ENCODE measurements at places on chromosomes 6 and 20.

GRCh38 chr6:41940759-41941279 lies 789 bp downstream of the CCND3 start:
- DNase-seq: peak; percentile 56

DNA sequence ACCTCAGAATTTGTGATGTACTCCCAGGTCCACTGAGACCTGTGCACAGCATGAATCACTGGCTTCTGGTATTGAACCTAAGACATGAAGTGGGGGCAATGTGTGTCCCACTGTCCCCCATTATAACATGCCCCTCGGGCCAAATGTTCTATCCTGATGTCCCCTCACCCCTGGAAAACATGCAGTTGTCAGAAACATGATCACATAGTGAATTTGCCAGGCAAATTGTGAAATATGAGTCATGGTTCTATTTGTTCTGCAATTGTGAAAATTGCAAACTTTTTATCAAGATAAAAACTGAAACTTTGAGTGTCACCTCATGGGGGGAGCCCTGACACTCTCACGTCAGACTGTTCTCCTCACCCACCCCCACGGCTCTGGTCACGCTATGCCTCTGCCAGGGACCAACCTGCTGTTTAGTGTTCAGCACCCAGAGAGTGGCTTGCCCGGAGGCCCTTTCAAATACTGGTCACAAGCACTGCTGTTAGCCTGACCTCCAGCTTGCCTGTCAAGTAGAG lies 305.3 kb downstream of the CLIC5 start:
- peak; percentile 26 for DNase-seq

DNA sequence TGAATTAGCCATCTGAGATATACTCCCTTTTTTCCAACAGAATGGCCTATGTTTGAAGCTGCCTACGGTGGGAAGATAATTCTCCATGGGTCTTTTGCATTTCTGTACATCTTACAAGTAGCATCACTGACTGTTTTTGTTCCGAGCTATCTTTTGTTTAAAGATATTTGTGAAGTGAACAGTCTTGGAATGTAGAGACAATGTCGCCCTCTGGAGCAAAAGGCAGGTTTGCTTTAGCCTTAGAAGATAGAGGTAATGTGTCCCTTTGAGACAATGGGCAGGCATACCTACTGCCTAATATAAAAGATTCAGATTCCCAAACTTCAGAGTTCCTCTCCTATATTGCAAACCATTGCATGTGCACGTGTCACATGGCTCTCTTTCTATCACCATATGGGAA lies 347.8 kb upstream of the CNR1 start:
- no peak for DNase-seq

DNA sequence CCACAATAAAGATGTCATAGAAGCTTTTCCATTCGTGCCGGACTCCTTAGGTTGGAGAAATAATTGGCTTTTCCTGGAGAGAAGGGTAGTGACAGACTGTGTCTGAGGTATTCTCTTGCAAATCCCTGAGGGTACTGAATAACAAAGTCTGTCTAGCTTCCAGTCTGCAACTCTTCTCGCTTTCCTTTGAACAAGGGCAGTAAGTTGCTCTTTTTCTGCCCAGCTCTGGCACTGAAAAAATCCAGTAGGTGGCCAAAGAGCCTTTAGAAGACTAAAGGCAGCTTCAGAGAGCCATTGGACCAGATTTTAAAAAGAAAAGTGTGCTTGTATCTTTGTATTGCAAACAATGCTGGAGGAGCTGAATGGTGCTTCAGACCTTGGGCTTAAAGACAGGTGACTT lies 20.7 kb upstream of the RREB1 start:
- DNase-seq: no peak

GRCh38 chr6:150651808-150652470 lies 52.3 kb downstream of the PLEKHG1 start:
- DNase-seq: no peak

DNA sequence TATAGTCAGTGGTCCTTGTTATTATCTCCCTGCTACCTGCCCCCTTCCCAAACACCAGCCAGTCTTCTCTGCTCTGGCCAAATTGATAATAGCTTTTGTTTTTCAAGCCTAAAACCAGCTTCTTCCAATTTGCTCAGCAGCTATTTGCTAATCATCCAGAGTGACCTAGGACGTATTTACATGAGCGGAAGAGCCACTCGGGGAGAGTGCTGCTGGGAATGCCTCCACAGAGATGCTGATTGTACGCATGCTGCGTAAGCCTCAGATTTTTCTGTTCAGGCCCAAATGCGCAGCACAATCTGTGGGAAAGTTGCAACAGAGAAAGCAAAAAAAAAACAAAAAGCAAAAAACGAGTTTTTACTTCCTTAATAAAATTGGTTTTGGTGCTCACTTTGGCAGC lies 24.4 kb upstream of the ID1 start:
- DNase-seq: no peak

- DNase-seq: no peak
Observed at GRCh38 chr6:11123978-11124377, 12.5 kb upstream of the ERVFRD-1 start.

GRCh38 chr20:15440049-15440820 lies 1102.8 kb upstream of the FLRT3 start:
- DNase-seq: no peak

DNA sequence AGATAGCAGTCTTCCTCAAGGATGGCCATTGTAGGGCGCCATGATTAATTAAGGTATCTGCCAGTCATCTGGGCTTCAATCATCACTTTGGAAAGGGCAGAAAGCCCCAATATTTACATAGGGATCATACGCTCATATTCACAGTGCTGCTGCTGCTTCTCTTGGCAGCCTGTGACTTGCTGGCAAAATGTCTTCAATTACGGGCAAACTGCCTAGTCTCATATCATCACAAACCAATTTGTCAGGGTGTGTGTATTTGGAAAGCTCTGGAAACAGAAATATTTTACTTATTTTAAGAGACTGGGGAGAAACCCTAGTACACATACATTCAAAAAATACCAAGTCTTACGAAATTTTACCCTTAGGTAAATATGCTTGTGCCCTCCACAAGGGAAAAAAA lies 77.6 kb downstream of the SAMD5 start:
- DNase-seq: no peak

- no peak for DNase-seq
Observed at GRCh38 chr6:63504777-63505384, 67.4 kb upstream of the LOC128125822 start.

GRCh38 chr6:150631283-150631983 lies 31.7 kb downstream of the PLEKHG1 start:
- no peak for DNase-seq

- no peak for DNase-seq
Observed at GRCh38 chr20:45527294-45527693, 11.9 kb upstream of the SPINT3 start.

DNA sequence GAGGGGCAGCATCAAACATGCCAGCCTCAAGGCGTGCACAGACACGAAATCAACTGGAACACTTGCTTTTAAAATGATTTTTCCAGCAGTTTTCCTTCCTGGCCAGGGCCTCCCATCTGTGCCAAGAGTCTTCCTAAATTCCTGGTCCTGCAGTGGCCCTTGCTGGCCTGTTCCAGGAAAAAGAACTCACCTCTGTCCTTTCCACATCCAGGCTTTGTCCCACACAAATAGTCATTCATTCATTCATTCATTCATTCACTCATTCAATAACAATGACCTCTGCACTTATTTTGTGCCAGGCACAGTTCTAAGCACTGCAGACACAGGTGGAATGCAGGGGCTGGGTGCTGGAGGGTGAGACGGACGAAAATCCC lies 89.0 kb upstream of the CCDC167 start:
- DNase-seq: no peak

GRCh38 chr6:74939151-74939708 lies 266.6 kb downstream of the COL12A1 start:
- DNase-seq: no peak

GRCh38 chr6:56799989-56800388 lies 154.9 kb upstream of the BEND6 start:
- no peak for DNase-seq

DNA sequence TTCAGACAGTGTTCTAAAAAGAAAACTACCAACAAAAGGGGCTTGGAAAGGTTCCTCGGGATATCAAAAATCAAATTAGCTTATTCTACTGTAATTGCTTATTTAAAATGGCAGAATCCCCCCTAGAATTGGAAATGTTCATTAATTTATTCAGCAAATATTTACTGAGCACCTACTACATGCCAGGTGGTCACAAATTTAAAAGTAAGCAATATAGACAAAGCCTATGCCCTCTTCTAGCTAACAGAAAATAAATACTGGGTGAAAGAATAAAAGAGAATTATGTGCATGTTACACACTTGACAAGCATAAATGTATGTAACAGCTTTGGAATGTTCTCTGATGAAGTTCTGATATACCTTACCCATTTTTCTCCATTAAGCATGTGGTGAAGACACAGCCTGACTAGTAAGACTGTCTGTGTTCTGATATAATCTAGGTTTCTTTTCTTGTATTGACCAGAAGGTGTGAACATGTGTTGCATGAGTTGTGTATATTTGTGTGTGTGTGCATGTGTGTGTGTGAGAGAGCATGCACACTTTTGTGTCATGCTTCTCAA lies 606.7 kb upstream of the CITED2 start:
- DNase-seq: no peak

GRCh38 chr20:23407781-23408464 lies 13.4 kb downstream of the NAPB start:
- DNase-seq: peak; percentile 46

DNA sequence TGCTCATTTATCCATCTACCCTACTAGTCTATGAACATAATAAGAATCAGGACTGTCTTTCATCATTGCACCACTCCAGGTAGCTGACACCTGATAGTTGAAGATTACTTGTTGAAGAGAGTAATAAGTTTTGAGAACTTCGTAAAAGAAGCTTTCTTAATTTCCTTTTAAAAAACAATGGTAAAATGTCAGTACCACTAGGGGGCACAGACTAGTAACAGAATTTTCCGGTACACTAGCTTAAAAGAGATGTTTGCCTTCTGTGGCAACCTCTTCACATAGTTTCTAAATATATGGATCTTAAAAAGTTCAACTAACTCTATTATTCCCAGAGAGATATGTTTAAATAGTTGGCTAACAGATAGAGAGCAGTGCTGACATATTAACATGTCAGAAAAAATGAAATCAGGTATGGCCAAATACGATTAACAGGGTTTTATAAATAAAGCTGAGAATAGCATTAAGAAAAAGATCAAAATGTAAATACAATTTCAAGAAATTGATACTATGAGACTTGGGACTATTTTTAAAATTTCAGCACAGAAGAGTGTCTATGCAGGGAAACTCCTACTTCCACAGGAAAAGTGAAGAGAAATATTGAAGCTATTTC lies 5.4 kb upstream of the KCNQ5 start:
- peak; percentile 45 for DNase-seq

DNA sequence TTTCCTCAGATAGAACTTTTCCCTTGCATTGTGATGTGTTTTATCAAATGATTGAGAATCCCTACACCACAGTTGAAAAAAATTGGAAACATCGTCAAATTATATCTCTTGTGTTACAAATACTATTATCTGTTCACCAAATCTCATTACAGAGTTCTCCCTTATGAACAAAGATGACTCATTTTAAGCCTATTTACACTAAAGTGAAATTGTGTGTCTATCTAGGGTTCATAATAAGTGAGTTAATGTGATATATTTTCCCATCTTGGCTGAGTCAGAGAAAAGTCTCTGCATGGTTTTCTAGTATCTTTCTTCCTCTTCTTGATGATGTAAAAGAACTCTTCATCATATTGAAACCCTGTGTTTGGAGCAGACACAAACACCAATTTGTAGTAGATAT lies 1263.3 kb upstream of the EYS start:
- no peak for DNase-seq

- no peak for DNase-seq
Observed at GRCh38 chr6:89986650-89987074, 92.4 kb downstream of the GJA10 start.

GRCh38 chr6:112883095-112883494 lies 536.0 kb downstream of the RFPL4B start:
- no peak for DNase-seq

DNA sequence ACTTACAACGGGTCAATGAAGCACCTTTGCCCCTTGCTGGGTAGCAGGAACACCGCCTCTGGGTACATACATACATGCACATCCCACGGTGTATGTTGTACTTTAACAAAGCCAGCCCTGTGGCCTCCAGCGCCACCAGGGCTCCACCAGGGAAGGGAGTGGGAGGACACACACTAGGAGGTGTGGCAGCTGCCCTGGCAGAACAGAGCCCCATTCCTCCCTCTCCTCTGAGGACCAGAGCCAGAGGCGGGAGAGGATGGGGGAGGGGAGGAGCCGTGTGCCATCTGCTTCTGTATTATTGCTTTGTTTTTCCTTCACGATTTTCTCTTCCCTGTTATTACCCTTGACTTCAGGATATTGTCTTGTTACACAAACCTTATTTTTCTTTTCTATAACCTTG lies 105.8 kb upstream of the TRAF3IP2 start:
- DNase-seq: no peak

GRCh38 chr6:115932481-115932880 lies 128.2 kb downstream of the FRK start:
- DNase-seq: no peak

DNA sequence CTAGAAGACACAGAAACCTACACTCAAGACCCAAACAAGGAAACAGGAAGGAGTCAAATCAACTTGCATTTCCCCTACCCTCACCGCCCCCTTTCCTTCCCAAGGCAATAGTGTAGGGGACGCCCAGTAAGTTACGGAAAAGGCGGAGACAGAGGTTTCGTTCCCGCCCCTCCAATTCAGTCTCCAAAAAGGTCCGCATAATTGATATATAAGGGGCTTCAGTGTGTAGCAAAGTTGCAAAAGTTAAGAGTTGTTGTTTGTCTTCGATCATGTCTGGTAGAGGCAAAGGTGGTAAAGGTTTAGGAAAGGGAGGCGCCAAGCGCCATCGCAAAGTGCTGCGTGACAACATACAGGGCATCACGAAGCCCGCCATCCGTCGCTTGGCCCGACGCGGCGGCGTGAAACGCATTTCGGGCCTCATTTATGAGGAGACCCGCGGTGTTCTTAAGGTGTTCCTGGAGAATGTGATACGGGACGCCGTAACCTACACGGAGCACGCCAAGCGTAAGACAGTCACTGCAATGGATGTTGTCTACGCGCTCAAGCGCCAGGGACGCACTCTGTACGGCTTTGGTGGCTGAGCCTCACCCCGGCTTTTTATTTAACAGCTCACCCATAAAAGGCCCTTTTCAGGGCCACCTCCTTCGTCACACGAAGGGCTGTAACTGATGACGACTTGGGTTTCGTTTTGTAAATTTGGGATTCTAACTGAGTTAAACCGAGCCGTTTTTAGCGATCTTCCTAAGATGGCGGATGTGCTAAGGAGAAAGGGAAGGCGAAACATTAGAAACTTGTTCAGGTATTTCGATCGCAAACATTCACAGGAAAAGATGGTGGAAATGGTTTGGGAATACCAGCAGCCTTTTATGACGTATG lies 124.6 kb upstream of the BTN3A2 start:
- DNase-seq: peak; percentile 93

DNA sequence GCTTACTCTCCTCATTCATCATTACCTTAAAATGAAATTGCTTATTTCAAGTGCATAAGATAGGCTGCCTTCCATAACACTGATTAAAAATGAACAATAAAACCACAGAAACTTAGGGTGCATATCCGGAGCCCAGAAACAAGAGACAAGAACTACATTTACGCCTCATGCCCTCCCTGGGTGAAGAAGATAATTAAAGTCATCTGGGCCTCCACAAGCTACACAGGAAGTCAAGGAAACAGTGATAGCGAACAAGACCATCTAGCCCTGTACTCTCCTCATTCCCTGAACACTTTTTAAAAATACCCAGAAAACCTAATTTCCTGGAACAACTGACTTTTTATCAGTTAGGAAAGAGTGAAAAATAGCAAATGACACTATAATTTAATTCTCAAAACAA lies 6.3 kb downstream of the SOD2 start:
- no peak for DNase-seq
